ENCODE measurements at places on chromosomes 5 and 9. TPM values are rescaled to one million over a fixed set of nuclear protein-coding genes. Genes with fewer than 3 reads are reported as not detected.

The RNF183 gene
- not detected for polyA plus RNA-seq

The OLFM1 gene
- polyA plus RNA-seq: not detected

The LRRC19 gene
- polyA plus RNA-seq: 0.10 TPM

The ELAVL2 gene
- polyA plus RNA-seq: not detected

The ACTBL2 gene
- polyA plus RNA-seq: not detected

The SPATA31D4 gene
- not detected for polyA plus RNA-seq

The TYRP1 gene
- not detected for polyA plus RNA-seq

The FAM200C gene
- polyA plus RNA-seq: 0.12 TPM

The NR5A1 gene
- not detected for polyA plus RNA-seq

The EMB gene
- polyA plus RNA-seq: 220 TPM

The SAXO1 gene
- polyA plus RNA-seq: not detected

GRCh38 chr5:165457859-165458481 lies 1952.6 kb downstream of the MAT2B start:
- no peak for DNase-seq

GRCh38 chr5:106600803-106601202 lies 1069.9 kb downstream of the EFNA5 start:
- no peak for DNase-seq

DNA sequence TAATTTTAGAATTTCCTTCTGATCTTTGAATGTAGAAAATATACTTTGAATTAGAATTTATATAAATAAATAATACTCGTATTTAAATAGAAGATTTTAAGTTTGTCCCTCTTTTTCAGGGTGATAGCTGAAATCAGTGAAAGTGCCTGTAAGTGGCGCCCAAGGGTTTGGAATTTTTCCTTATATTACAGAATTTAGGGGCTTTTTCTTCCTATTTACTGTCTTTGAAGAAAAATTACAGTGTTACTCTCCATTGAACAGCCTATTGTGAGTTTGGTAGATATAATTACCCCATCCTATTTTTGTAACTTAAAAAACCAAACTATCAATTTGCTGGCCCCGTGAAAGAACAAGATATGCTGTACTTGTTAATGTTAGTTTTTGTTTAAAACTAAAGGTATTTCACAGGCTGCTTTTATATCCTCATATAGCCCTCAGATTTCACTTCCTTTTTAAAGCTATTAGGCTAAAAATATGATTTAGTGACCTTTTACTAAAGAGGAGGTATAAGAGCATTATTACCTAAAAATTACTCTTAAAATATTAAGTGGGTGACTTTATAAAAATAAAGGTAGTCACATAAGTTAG lies 3.2 kb downstream of the MAP3K1 start:
- DNase-seq: no peak

DNA sequence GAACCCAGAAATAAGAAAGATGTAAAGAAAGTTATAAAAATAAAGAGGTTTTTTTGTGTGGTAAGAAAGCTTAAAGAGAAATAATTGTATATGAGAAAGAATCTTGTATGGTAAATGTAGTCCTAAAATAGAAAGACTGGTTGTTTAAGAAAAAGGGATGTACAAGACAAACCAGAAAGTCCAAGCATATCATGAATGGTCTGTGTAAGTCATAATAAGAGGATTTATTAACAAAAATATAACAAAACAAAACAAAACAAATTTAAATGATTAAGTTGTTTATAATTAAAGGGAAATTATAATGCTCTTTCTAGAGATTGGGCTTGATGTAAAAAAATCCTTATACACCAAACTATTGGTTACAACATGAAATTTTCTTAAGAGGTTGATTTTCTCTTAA lies 590.4 kb upstream of the PTGER4 start:
- no peak for DNase-seq

DNA sequence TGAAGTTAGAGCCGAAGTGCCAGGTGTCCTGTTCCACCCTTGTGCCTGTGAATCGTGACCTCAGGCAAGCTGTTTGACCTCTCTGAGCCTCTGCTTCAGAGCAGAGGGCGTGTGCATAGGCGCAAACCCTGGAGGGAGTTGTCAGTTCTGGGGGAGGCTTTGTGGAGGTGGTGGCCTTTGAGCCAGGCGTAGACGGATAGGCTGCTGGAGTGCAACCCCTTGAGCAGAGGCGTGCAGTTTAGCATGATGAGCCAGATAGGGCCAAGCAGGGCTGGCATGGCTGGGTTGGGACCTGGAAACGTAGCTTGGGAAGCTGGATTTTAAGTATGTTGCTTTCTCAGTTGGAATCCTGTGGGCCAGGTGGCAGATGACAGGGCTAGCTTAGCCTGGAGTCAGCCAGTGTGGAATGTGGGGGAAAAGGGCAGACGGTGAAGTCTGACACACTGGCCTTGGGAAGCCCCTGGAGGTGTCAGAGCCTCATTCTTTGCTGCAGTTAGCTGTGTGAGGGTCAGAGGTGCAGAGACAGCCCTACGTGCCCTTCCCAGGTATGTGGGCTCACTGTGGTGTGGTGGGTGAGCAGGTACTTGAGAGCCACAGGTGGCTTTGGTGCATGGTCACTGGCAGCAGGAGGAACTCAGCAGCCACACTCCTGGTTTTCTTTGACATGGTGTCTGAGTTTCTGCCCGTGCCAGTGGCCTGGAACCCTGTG lies 93.4 kb downstream of the DAB2IP start:
- no peak for DNase-seq

DNA sequence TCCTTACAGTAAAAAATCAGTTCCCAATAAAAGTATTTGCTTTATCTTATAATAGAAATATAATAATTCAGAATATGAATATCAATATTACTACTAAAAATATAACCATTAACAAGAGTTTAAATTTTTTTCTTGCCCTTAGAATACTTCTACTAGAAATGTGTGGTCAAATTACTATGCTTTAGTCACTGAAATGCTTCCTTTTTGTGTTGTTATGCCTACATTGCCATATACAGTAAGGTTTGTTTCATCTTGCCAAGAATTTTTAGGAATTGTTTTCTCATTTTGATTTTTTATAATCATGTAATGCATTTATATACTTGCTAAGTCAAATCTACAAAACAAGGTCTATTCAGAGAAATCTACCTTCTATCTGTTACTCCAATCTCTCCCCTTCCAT lies 181.7 kb downstream of the CDK5RAP2 start:
- no peak for DNase-seq

DNA sequence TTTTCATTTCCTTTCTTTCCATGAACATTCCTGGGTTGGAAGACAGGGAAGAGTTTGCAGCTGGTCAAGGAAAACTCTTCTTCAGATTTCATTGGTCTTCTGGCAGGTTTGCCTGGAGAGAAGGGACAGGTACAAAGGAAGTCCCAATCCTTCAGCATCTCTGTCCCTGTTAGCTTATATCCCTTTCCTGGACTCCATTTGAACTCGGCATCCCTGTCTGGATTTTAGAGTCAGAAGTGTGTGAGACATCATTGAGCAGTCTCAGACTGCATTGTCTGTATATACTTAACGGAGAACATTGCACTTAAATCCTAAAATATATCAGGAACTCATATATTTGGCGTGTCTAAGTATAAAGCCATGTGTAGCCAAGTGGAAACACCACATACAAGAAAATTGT lies 54.9 kb downstream of the ADGRV1 start:
- DNase-seq: no peak

- DNase-seq: no peak
Measured at GRCh38 chr5:59098743-59099142, 515.9 kb downstream of the RAB3C start.

DNA sequence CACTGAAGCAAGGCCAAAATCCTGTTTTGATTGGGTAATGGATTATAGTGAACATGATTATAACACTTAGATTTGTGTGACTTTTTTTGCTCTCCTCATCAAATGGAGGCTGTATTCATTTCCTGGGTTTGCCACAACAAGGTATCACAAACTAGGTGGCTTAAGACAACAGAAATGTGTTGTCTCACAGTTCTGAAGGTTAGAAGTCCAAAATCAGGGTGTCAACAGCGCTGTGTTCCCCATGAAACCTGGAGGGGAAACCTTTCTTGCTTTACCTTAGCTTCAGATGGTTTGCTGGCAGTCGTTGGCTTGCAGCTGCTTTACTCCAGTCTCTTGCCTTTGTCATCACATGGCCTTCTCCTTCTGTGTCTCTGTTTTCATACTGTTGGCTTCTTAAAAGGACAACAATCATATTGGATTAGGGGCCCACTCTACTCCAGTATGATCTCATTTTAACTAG lies 32.4 kb downstream of the CDC42SE2 start:
- no peak for DNase-seq

GRCh38 chr5:112238473-112238872 lies 180.6 kb downstream of the EPB41L4A start:
- DNase-seq: no peak

DNA sequence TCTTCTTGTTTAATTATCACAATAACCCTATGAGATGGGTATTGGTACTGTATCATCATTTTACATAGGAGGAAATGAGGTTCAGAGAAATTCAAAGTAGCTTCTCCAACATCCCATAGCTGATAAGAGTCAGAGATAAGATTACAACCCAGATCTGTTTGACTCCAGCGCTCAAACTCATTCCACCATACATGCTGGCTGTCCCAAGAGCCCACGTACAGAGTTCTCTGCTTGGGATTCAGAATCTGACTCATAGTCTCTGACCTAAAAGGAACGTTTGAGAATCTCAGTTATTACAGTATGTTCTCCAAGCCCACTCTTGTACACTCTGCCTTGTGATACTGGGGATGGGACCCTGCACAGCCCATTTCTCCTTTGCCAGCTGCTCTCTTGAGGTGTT lies 90.2 kb downstream of the TMEM215 start:
- DNase-seq: no peak

- DNase-seq: no peak
Measured at GRCh38 chr9:108775901-108776306, 79.9 kb downstream of the ACTL7B start.

DNA sequence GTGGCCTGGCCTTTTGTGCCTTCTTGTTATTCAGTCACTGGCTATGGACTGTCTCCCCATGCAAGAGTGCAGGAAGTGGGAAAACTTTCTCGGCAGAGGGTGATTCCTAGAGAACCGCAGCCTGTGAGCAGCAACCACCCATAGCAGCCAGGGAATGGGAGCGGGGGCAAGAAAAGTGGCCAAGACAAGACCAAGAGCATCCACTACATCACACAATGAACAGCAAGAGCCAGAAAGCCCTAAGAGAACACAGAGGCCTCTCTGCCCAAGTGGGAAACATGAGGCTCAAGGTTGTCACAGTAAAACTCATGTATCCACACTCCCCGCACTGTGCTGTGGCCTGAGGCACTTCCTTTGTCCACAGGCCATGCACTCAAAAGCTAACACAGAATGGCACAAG lies 129.1 kb upstream of the FSTL4 start:
- DNase-seq: no peak

DNA sequence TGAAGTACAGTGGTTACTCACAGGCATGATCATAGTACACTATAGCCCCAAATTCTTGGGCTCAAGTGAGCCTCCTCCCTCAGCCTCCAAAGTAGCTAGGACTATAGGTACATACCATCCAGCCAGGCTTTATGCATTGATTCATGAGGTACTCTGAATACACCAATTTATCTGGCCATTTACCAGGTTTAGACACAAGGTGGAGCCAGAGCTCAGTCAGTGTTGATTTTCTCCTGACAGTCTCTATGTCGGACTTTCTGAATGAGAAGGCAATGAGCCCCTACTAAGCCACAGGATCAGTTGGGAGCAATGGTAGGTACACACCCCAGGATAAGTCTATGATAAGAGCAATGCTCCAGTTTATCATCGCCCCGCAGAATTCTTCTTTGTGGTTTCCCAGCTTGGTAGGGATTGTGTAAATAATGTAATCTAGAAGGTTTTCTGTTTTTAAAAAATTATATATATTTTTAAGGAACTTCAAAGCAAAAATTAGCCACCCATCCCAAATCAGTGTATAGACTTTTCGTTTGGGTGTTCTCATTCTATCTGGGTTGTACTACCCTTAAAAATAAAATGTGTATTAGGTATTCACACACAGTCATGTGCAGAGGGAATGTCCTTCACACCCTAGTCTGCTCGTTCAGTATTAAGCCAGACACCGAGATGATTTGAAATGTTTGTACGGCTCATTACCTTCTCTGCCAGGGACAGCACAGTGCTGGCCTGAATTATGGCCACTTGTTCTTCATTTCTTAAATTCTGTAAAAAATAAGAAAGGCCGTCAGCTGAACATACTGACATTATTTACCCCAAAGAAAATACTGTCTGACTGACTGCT lies 118.4 kb upstream of the DPYSL3 start:
- peak; percentile 34 for DNase-seq

DNA sequence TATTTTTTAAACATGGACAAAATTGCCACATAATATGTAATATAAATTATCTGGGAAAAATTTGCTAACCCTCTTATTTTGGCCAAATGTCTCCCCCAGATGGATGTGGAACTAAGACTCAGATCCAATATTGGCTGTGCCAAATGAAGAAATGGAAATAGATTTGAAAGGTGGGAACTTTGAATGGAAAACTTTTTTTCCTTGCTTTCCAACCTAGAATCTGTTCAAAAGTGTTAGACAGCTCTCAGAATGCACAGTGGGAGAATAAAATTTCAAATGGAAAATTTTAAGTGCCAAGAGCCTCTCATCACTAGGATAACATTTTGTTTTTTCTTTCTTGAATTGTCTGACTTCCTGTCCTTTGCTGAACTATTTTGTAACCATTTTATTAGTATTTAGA lies 142.6 kb upstream of the GAS1 start:
- DNase-seq: no peak

- DNase-seq: peak; percentile 11
Measured at GRCh38 chr9:109012009-109012875, 1.1 kb downstream of the CTNNAL1 start.

GRCh38 chr5:72286798-72287197 lies 33.2 kb downstream of the MRPS27 start:
- no peak for DNase-seq

DNA sequence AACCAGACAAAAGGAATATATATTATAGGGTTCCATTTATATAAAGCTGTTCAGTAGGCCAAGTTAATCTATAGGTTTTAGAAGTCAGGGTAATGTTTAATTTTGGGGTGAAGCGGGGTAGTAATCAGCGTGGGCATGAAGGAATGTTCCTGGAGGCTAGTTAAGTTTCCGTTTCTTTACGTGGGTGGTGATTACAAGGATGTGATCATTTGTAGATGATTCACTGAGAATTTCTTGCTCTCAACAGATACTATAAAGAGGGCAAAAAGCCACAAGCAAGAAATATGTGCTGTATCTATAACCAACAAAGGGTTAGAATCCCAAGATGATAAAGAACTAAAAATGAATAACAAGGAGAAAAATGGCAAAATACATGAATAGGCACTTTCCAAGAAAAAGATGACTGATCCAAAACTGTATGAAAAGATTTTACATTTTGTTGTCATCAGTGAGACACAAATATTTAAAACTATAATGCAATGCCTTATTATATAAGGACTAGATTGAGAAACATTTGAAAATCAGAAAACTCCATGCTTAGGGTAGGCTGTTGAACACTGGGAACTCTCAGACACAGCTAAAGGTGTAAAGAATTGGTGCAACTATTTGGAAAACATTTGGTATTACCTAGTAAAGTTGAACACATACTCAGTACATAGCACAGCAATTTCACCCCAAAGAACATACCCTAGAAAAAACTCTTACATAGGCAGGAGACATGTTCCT lies 224.3 kb upstream of the S1PR3 start:
- DNase-seq: no peak

DNA sequence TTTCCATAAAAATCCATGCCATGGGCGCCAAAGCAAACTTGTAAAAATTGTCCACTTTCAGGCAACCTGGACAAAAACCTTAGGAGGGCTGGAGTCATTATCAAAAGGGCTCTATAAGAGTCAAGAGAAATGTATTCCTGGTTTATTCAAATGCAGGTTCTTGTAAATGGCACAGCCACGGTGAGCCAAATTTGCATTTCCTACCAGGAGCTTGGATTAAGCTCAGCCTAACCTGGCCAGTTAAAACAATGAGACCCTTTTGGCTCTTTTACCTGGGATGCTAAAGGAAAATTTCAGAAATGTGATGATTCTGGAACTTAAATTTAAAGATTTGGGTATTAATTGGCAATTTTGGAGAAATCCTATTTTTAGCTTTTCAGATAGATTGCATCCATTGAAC lies 8.9 kb upstream of the ZNF474 start:
- no peak for DNase-seq

Data from CD8-positive, alpha-beta memory T cell (primary cell).